Activated CD8-positive, alpha-beta T cell treated with anti-CD3 and anti-CD28 coated beads, Interleukin-2, amount 10 ng/mL, durations not matched to agents 7 days and 5 days (primary cell): ENCODE measurements at places on chromosomes 5 and 9. TPM values are rescaled to one million over a fixed set of nuclear protein-coding genes. Genes with fewer than 3 reads are reported as not detected.

GRCh38 chr9:124969401-124969800 is 28.5 kb upstream of the GOLGA1 start:
- no peak overlapping the region for H3K27ac ChIP-seq
- no peak for DNase-seq
- no peaks in the 10 kb centered on the region for H3K27me3 ChIP-seq
- H3K4me3 ChIP-seq, result no peak overlapping the region

DNA sequence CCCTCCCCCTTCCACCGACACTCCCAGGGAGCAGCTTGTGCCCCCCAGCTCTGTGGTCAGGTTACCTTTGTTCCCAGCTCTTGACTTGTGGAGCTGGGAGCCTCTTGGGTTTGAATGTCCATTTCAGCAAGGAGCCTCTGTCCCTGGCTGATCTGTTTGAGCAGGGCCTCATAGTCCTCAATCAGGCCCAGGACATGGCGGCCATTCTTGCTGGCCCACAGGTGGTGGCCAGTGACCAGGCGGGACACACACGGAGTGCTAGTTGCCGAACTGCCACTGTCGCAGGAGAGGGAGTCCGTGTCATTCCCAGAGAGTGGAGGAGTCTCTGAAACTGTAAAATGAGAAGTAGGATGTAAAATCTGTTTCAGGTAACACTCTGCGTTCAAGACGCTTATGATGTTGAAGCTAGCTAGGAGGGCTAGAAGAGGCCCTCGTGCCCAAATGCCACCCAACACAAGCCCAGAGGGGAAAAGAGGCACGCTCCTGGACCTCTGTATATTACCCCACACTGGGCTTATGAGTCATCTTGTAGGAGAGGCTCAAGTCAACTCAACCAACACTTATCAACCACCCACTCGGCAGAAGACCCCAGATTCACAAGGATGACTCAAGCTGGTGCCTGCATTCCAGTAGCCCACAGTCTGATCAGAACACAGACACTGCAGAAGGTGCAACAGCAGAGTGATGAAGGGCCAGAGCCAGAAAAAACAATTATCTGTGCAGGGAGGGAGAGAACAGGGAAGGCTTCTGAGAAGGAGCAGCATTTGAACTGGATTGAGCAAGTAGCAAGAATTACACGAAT is 177.0 kb downstream of the CDK5RAP2 start:
- peak overlapping the region; percentile 1 for H3K27ac ChIP-seq
- H3K27me3 ChIP-seq, result no peaks in the 10 kb centered on the region
- DNase-seq, result no peak
- H3K4me1 ChIP-seq, result peaks cover 4% of the 10 kb centered on the region
- H3K4me3 ChIP-seq, result no peak overlapping the region

DNA sequence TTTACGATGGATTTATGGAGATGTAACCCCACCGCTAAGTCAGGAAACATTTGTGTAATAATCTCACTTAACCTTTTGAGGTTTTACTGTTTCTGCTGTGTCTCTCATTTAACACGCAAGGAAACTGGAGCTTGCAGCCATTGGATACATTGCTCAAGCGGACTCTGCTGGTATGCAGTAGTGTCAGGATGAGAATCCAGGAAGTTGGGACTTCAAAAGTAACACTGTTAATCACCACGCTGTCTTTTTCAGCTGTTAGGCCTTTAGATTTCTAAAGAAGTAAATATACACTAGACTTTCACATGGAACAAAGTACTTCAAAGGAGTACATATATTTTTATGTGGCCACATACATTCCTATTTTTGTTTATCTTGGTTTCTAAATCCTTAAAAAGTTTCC is 114.7 kb downstream of the LPAR1 start:
- H3K27me3 ChIP-seq, result no peaks in the 10 kb centered on the region
- no peak for DNase-seq
- H3K27ac ChIP-seq, result no peak overlapping the region
- no peaks in the 10 kb centered on the region for H3K36me3 ChIP-seq
- no peaks in the 10 kb centered on the region for H3K4me1 ChIP-seq
- no peak overlapping the region for H3K4me3 ChIP-seq

The ACTBL2 gene
- not detected for total RNA-seq

The FCN2 gene
- total RNA-seq, result not detected

DNA sequence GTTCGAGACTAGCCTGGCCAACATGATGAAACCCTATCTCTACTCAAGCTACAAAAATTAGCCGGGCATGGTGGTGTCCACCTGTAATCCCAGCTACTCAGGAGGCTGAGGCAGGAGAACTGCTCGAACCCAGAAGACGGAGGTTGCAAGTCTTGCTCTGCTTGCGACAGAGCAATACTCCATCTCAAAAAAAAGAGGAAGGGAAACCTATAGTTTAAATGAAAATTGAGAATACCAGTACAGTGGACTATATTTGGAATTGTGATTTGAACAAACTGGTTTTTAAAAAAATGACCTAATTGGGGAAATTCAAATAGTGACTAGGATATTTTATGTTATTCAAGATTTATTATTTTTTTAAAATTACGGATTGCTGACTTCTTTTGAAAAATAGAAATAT is 33.2 kb downstream of the DIAPH1 start:
- no peak overlapping the region for H3K4me3 ChIP-seq
- no peak for DNase-seq
- H3K4me1 ChIP-seq, result peaks cover 8% of the 10 kb centered on the region
- peaks cover 66% of the 10 kb centered on the region for H3K36me3 ChIP-seq
- no peak overlapping the region for H3K27ac ChIP-seq
- H3K27me3 ChIP-seq, result no peaks in the 10 kb centered on the region

The INIP gene
- total RNA-seq, result 32.8 TPM

The TAS2R1 gene
- total RNA-seq, result not detected

DNA sequence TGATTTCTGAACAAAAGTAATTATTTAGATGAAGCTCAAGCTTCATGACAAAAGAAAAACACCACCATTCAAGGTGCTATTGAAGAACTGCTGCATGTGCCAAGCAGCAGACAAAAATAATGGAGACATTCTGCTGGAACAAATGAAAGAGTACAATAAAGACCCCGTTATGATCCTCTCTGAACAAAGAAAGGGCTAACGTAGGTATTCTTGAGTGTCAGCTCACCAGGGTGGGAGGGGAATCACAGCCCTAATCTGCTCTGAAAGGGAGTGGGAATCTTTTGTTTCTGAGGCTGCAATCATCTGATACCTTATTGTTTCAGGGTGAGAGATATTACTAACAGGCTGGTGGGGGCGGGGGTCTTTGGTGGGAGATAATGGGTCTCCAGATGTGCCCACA is 15.4 kb downstream of the CEMIP2 start:
- no peak for DNase-seq
- peaks cover 18% of the 10 kb centered on the region for H3K4me1 ChIP-seq
- H3K4me3 ChIP-seq, result no peak overlapping the region
- H3K27ac ChIP-seq, result no peak overlapping the region

- no peak overlapping the region for H3K27ac ChIP-seq
- peaks cover 28% of the 10 kb centered on the region for H3K36me3 ChIP-seq
- no peak for DNase-seq
- H3K4me1 ChIP-seq, result peaks cover 20% of the 10 kb centered on the region
Measured at GRCh38 chr9:2839040-2839439, 4.9 kb downstream of the PUM3 start.

The ENC1 gene
- total RNA-seq, result 0.50 TPM

- H3K27ac ChIP-seq, result peak overlapping the region; percentile 100
- H3K4me1 ChIP-seq, result peaks cover 90% of the 10 kb centered on the region
- H3K36me3 ChIP-seq, result peaks cover 50% of the 10 kb centered on the region
- no peaks in the 10 kb centered on the region for H3K27me3 ChIP-seq
Measured at GRCh38 chr5:143001764-143002351, 231.7 kb downstream of the ARHGAP26 start.

- H3K4me1 ChIP-seq, result peaks cover 8% of the 10 kb centered on the region
- no peaks in the 10 kb centered on the region for H3K27me3 ChIP-seq
- H3K36me3 ChIP-seq, result peaks cover 68% of the 10 kb centered on the region
- H3K27ac ChIP-seq, result no peak overlapping the region
Measured at GRCh38 chr5:96904054-96904931, 28.0 kb downstream of the ERAP2 start.

- no peaks in the 10 kb centered on the region for H3K4me1 ChIP-seq
- H3K27ac ChIP-seq, result no peak overlapping the region
- H3K4me3 ChIP-seq, result no peak overlapping the region
- no peaks in the 10 kb centered on the region for H3K36me3 ChIP-seq
Measured at GRCh38 chr5:83446253-83446947, 25.1 kb upstream of the VCAN start.

The ABO gene
- total RNA-seq, result not detected

The PCDHGC3 gene
- total RNA-seq, result not detected

DNA sequence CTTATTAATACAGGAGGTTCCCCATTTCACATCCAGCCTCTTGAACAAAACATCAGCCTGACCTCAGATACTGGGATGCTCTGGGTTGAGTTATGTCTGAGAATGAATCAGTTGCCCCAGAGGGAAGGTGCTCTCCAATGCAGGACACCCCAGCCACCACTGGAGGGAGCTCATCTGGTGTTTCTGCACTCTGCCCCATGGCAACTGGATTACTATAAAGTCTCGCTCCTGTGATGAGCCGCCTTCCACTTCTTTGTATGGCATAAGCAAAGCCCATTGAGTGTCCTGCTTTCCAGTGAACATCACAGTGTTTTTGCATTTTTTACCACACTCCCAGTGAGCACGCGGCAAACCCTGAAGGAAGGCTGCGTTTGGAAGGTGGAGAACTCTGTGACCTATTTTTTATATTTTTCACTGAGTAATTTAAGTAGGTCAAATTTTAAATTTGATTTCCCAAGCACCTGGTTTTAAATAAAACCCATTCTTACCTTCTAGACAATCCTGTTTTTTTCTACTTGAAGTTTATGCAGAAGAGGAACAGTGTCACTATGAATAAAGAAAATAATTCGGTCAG is 176.9 kb upstream of the WWC1 start:
- DNase-seq, result peak; percentile 47
- H3K27me3 ChIP-seq, result no peaks in the 10 kb centered on the region
- H3K4me1 ChIP-seq, result no peaks in the 10 kb centered on the region
- no peak overlapping the region for H3K4me3 ChIP-seq
- H3K36me3 ChIP-seq, result no peaks in the 10 kb centered on the region
- no peak overlapping the region for H3K27ac ChIP-seq

The ORM2 gene
- total RNA-seq, result not detected

DNA sequence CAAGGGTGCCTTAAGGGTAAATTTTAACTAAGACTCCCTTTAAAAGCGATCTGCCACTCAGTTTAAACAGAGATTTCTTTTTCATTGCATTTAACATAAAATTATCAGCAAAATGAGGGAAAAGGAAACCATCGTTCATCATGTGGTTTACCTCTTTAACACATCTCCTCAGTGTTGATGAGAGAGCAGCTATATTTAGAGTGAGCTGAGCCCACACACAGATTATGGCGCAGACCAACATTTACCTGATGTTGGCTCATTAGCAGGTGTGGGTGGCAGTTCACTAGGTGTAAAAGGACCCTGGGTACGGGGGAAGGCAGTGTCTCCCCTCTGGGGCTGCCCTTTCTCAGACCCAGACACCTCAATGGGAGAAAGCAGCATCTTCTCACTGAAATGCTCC is 149.8 kb downstream of the ENTREP1 start:
- no peaks in the 10 kb centered on the region for H3K36me3 ChIP-seq
- H3K4me3 ChIP-seq, result no peak overlapping the region
- no peak overlapping the region for H3K27ac ChIP-seq
- peaks cover 5% of the 10 kb centered on the region for H3K27me3 ChIP-seq

DNA sequence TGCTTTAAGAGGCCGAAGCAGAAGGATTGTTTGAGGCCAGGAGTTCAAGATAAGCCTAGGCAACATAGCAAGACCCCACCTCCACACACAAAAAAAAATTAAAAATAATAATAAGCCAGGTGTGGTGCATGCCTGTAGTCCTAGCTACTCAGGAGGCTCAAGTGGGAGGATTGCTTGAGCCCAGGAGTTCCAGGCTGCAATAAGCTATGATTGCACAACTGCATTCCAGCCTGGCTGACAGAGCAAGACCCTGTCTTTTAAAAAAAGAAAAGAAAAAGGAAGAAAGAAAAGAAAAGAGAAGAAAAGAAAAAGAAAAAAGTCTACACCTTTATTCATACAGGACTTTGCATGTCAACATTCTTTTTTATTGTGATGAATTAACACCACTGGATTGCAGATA is 2125.8 kb downstream of the MAT2B start:
- no peaks in the 10 kb centered on the region for H3K36me3 ChIP-seq
- no peak overlapping the region for H3K4me3 ChIP-seq
- H3K4me1 ChIP-seq, result no peaks in the 10 kb centered on the region
- no peak overlapping the region for H3K27ac ChIP-seq
- no peak for DNase-seq
- no peaks in the 10 kb centered on the region for H3K27me3 ChIP-seq

DNA sequence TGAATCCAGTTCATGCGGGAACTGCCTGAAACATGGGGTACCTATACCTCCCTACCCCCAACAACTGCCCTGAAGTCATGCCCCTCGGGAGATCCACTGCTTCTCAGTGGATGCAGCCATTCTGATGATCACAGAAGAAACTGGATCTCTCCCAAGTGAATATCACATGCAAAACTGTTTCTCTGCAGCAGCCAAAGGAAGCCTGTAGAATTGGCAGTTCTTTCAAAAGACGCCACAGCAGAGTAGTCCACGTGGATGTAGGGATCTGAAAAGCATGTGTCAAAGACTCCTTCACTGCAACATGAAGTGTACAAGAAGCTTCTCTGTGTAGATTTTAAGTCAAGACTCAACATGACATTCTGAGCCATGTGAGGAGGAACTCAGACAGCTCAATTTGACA is 286.7 kb downstream of the NR3C1 start:
- no peaks in the 10 kb centered on the region for H3K27me3 ChIP-seq
- H3K27ac ChIP-seq, result no peak overlapping the region
- no peak for DNase-seq

The SH2D3C gene
- total RNA-seq, result 77.5 TPM

The CCDC183 gene
- total RNA-seq, result 0.44 TPM

The NUDT12 gene
- total RNA-seq, result 0.29 TPM

The SLC22A4 gene
- total RNA-seq, result not detected

DNA sequence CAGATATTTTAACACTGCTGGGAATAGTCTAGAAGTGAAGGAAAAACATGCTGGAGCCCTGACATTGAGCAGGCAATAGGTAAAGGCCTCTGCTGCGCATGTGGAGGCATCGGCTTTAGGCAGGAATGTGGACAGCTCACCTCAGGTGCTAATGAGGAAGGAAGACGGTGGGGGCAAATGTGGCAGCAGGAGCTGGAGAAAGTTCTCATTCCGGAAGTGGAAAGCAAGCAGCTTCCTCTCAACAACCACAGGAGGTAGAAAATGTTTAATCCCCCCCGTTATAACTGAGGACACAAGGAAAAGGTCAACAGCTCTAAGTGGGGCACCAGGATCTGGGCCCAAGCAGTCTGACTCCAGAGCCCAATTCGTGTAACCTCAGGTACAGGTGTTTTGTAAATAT is 7.6 kb upstream of the RPS14 start:
- peaks cover 45% of the 10 kb centered on the region for H3K4me1 ChIP-seq
- H3K36me3 ChIP-seq, result no peaks in the 10 kb centered on the region
- H3K4me3 ChIP-seq, result peak overlapping the region; percentile 63
- no peaks in the 10 kb centered on the region for H3K27me3 ChIP-seq

- no peak overlapping the region for H3K27ac ChIP-seq
- H3K27me3 ChIP-seq, result peaks cover 2% of the 10 kb centered on the region
- no peaks in the 10 kb centered on the region for H3K36me3 ChIP-seq
- no peaks in the 10 kb centered on the region for H3K4me1 ChIP-seq
- DNase-seq, result no peak
Measured at GRCh38 chr5:146005264-146005663, 68.9 kb downstream of the SH3RF2 start.

The SAPCD2 gene
- 56.8 TPM for total RNA-seq

GRCh38 chr9:71819115-71819739 is 50.9 kb upstream of the CEMIP2 start:
- peaks cover 18% of the 10 kb centered on the region for H3K4me1 ChIP-seq
- no peaks in the 10 kb centered on the region for H3K36me3 ChIP-seq
- no peak overlapping the region for H3K27ac ChIP-seq
- H3K27me3 ChIP-seq, result no peaks in the 10 kb centered on the region
- H3K4me3 ChIP-seq, result no peak overlapping the region
- peak; percentile 54 for DNase-seq

- no peaks in the 10 kb centered on the region for H3K27me3 ChIP-seq
- H3K27ac ChIP-seq, result no peak overlapping the region
- no peaks in the 10 kb centered on the region for H3K36me3 ChIP-seq
- H3K4me3 ChIP-seq, result no peak overlapping the region
- no peaks in the 10 kb centered on the region for H3K4me1 ChIP-seq
Measured at GRCh38 chr9:16461137-16461840, 409.2 kb downstream of the BNC2 start.
